ENCODE measurements at places on chromosomes 13 and 19.

DNA sequence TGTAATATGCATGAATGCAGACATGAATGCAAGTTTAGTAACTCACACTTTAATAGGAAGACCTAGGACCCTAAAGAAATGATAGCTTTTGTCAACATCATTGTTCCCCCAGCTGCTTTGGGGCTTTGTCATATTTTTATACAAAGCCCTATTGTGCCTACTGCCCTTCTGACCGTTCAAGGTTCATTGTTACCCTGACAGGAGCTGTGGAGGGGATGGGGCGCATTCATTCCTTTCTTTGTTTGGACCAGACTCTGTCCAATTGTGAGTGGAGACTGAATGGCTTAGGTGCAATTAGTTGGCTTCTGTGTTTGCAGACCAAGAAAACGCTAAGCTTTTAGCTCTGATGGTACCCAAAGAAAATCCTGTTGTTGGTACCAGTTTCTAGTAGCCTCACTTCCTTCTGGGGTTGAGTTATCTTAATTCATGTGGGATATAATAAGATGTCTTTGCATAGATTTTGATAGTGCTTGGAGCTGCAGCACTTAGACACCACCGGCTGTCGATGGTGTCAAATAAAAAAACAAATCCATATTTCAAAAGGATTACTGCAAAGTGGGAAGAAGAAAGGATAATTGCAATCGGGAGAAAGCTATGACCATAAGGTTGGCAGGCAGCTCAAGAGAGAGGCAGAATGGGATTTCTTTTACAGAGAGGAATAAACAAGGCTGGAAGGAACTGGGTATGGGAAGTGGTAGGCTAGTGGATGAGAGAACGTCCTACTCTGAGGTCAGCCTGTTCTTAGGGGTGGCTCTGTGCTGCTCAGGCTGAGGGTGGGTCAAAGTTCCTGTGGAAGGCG lies 133.9 kb upstream of the TMTC4 start:
- peak; percentile 36 for DNase-seq

- no peak for DNase-seq
Measured at GRCh38 chr13:96200810-96201209, 110.9 kb downstream of the HS6ST3 start.

DNA sequence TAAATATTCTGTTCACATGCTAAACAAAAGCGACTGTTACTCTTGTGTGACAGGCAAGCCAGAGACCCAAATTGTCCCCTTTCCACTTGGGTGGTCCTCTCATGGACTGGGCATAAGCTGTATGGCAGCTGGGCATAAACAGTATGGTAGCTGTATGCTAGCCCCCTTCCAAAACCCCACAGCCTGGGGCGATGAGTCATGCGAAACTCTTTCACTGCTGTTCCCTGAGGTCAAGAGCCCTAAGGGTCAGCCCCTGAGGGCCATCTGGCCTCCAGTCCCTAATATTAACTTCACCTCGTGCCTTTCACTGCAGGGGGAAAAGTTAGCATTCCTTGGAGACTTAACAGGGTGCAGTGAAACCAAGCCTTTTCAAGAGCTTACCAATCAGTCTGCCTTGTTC lies 45.6 kb upstream of the ZNF562 start:
- no peak for DNase-seq

GRCh38 chr13:107332188-107332587 lies 764.3 kb upstream of the ARGLU1 start:
- no peak for DNase-seq

DNA sequence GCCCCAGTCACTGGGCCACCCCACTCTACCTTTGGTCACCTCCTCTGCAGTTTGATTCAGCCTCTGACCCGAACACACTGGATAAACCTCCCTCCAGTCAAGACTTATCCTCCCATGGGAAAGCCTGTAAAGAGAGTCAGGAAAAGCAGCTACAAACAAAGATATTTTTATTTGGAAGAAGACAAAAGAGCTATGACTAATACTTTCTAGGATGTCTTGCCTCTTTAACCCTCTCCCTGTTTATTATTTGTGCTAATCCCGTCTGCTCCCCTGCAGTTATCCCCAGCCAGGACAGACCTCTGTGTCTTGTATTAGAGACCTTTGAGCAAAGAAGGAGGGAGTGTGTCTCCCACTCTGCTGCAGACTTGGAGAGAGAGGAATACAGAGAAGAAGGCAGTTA lies 178.3 kb downstream of the EFNB2 start:
- no peak for DNase-seq

- no peak for DNase-seq
Measured at GRCh38 chr13:113843864-113844556, 19.9 kb downstream of the GAS6 start.

DNA sequence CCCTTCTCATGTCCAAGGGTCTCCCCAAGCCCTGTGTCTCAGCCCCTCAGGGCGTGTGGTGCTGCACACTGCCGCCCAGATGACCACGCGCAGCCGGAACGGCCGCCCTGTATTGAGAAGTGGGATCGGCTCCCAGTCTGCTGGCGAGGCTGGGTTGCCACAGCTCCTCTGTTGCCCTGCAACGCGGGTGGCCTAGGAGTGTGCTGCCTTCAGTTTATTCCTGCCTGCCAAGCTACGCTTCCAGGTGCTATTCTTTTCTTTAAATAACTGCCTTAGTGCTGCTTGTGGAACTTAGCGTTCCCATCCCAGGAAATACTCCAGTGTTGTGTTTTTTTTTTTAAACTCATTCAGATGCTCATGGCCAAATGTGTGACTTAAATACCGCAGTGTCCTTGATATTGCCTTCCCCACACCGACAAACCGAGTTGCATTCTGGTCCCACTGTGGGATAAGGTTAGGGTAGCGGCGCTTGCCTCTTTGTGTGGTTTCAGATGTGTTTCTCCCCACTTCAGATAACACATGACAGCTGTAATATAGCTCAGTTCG lies 16.6 kb downstream of the ACTN4 start:
- DNase-seq = peak; percentile 36

GRCh38 chr19:33203529-33203928 lies 9.4 kb downstream of the LRP3 start:
- no peak for DNase-seq

- no peak for DNase-seq
Measured at GRCh38 chr13:62846302-62846701, 1430.7 kb upstream of the PCDH20 start.

DNA sequence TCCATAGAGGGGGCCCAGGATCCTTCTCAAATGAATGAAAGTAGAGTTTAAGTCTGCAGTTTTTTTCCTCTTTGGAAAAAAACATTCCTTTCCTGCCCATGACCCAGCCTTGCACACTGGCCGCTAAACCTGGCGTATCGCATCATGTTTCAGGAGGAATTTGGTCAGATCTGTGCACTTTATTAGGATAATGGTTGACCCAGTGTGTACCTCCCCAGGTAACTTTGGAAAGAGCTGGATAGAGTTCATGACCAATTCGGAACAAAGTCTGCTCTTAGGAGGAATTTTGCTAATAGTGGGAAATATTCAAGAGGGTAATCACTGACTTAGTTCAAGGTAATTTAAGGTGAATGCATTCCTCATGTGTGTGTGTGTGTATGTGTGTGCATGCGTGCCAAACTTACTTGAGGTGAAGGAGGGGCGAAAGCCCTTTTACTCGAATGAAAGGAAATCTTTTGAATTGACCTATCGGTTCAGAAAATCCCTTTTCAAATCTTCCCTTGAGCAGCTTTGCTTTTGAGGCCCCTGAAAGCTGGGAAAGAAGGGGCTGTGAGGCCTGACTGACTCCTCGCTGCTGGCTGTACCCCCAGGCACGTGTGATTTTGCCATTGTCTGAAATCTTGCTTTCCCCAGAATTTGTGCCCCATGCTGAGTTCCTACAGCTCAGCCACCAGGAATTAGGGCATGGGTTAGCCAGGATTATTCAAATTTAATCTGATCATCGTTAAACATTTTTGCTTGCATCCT lies 46.3 kb downstream of the SIPA1L3 start:
- DNase-seq = no peak

GRCh38 chr13:30340331-30341250 lies 33.2 kb upstream of the KATNAL1 start:
- no peak for DNase-seq

DNA sequence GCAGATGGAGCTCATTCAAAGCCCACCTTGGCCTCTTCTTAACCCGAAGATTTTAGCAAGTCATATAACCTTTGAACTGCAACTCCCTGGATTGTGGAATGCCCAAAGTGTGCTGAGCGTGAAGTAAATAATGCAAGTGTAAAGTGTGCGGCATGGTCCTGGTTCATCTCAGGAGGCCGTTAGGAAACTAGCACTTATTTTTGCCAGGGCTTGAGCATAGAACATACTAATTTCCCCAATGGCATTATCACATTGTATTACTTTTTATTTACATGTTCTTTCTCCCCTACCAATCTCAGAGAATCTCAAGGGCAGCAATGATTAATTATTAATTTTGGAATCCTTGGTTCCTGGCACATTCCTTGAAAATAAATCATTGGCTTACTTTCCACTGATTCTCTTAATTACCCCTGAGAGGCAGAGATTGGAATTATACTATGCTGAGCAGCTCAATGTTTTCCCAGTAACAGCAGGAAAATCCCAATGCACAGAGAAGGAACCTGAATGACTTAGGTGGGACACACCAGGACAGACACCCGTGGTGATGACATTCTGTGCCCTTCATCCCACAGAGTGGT lies 128.8 kb upstream of the GJB6 start:
- DNase-seq = no peak

- no peak for DNase-seq
Measured at GRCh38 chr19:20167651-20168122, 673 bp downstream of the ZNF486 start.

DNA sequence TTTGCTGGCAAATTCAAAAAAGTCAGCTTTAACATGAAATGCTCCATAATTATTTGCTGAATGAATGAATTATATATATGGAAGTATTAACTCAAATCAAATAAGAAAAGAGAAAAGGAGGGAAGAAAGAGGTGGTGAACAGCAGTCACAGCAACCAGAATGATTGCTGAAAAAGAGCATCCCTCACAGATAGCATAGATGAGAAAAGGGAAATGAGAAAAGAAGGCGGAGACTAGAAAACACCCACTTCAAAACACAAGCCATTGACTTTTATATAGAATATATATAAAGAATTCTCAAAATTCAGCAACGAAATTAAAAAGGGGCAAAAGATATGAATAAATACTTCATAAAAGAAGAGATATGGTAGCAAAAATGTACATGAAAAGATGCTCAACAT lies 75.2 kb downstream of the CAB39L start:
- DNase-seq = no peak

- DNase-seq = no peak
Measured at GRCh38 chr13:25882466-25883357, 169.1 kb downstream of the SHISA2 start.

GRCh38 chr13:36724141-36724540 lies 50.3 kb downstream of the SERTM1 start:
- no peak for DNase-seq

DNA sequence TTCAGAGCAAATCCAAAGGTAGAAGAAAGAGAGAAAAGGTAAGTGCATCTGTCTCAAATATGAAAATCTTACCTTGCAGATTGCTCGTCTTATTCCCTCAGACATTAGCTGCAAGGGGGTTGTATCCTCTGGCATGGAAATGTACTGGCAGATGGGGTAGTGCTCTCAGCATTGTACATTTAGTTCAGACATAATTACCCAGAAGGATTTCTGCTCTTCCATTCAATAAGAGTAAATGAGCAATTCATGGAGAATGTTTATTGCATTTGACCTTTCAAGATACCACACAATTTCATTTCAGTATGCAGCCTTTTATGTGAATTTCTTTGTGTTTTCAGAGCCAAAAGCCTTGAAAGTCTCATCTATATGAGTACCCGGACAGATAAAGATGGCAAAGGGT lies 63.8 kb downstream of the SCEL start:
- DNase-seq = no peak

DNA sequence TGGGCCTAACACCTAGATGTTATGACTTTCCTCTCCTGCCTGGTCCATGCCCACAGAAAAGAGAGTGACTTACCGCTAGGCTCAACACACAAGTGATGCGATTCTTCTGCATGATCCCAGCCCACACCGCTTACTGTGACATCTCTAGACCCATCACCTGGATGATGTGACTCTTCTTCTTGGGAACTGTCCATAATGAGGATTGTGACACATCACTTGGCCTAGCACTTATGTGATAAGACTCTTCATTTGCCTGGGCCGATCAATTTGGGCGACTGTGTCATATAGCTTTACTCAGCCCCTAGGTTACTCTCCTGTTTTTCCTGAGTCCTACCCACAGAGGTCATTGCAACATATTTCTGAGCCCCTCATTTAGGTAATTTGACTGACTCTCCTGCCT lies 19.9 kb upstream of the ZNF681 start:
- DNase-seq = no peak

DNA sequence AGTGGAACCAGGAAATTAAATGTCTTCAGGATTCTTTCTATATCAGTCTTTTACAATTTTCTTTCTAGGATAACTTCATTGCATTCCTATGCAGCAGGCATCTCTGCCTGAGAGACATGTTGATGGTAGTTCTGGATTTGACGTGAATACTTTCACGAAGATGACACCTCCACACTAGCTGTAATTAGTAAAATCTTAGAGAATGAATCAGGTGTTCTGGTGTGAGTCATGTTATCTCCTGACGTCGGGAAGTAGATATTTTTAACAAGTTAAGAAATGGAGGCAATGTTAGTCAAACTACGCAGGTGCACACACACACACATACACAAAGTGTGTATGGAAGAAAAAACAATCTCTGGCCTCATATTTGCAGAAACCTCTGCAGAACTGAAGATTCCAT lies 1661.3 kb upstream of the MIR17HG start:
- DNase-seq = no peak

DNA sequence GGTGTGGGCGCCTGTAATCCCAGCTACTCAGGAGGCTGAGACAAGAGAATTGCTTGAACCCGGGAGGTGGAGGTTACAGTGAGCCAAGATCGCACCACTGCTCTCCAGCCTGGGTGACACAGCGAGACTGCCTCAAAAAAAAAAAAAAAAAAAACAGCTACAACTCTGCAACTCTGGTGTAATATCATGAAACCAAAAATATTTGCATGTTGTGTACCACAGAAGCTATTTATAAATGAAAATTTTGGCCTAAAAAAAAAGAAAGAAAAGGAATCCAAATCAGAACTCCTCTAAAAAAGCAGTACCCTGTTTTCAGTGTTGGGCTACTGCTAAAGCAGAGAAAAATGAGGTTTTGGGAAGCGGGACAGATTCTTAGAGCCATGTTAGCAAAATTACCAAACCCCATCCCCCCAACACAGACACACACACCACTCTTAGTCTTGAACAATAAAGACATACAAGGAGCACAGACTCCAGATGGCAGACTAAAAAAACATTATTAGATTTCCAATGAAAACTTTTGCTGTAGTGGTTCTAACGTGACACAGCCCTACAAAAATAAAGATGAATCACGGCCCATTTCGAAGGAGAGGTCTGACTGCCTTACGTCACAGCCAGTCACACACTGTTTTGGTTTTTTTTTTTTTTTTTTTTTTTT lies 51.5 kb downstream of the INSR start:
- DNase-seq = no peak

DNA sequence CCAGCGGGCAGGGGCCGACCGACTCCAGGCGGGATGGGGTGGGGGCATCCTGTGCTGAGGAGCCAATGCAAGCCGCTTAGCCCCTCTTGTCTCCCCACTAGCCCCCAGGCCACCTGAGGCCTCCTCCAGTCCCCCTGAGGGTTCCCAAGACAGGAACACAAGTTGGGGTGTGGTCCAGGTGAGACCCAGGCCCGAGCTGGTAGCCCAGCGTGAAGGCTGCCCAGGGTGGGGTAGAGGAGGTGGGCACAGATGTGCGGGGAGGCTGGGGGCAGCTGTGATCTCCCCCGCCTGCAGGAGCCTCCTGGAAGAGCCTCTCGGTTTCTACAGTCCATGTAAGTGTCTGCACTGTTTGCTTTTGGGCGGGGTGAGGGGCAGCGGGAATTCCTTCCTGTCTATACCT lies 10.4 kb downstream of the TLE6 start:
- DNase-seq = no peak

GRCh38 chr19:53246498-53246897 lies 8.2 kb downstream of the ZNF677 start:
- DNase-seq = no peak
